Endodermal cell (in vitro differentiated cells): ENCODE measurements at places on chromosomes 16 and 17. TPM values are rescaled to one million over a fixed set of nuclear protein-coding genes. Genes with fewer than 3 reads are reported as not detected.

The CX3CL1 gene
- total RNA-seq: 0.82 to 1.2 TPM (median 1.0 TPM) in 3 replicates

DNA sequence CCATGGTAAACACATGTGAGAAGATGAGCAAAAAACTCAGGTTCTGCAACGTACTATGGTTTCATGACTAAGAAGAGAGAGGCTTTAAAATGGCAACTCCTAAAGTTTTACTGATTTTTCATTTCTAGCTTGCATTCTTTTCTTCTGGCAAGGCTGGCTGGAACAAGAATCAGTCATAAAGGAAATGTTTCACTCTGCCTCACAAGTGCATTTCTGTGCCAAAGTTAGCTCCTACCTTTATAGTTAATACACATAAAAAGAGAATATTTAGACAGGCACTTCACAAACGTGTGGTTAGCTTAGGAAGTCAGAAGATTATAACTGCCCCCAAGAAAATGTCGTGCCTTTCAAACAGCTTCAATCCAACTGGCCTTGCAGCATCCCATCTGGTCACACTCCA lies 417.1 kb upstream of the CDH11 start:
- no peak for DNase-seq

GRCh38 chr16:82149536-82149935 lies 20.5 kb downstream of the MPHOSPH6 start:
- no peak for DNase-seq

GRCh38 chr17:17531156-17531555 lies 35.0 kb upstream of the RASD1 start:
- no peak for DNase-seq

DNA sequence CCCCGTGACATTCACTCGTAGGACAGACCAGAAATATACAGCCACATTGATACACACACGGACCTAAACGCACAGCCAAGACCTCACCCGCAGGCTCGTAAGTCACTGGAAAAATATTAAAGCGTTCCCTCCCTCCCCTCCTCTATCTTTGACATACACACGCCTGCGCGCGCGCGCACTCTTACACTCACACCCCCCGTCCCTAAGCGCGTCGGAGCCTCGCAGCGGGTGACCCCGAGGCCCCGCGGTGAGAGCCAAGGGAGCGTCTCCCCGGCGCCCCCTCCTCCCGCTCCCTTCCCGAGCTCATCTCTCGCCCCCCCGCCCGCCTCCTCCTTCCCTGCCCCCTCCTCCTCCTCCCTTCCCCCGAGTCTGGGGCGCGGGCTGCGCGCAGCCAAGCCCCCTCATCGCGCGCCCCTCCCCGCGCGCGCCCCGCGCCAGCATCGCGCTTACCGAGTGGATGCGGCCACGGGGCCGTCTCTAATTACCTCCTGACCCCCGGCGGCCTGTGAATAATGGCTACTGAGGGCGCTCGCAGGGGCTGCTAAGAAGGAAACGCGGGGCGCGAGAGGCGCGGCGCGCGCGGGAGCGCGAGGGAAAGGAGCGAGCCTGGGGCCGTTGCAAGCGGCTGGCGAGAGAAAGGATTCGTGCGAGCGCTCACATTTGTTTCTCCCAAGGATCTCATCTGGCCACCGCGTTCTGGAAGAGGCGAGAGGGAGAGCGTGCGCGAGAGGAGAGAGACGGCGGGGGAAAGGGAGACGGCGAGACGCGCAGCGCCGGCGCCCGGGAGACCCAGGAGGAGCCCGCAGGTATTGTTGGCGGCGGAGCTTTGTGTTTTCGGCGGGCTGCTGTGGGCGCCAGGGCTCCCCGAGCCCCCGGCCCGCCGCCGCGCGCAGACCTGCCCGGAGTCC lies 42.4 kb downstream of the RAI1 start:
- peak; percentile 88 for DNase-seq

GRCh38 chr17:80779961-80780380 lies 211.7 kb upstream of the CHMP6 start:
- no peak for DNase-seq

The KRT39 gene
- total RNA-seq: not detected in 3 replicates

- no peak for DNase-seq
Measured at GRCh38 chr17:19510903-19511302, 22.8 kb upstream of the SLC47A1 start.

The ZKSCAN2 gene
- 15.9 and 19.2 TPM in 2 replicates for total RNA-seq

The KCNJ18 gene
- not detected in 2 replicates for total RNA-seq

- peak; percentile 25 for DNase-seq
Measured at GRCh38 chr17:41393294-41393693, 4.1 kb downstream of the KRT31 start.

DNA sequence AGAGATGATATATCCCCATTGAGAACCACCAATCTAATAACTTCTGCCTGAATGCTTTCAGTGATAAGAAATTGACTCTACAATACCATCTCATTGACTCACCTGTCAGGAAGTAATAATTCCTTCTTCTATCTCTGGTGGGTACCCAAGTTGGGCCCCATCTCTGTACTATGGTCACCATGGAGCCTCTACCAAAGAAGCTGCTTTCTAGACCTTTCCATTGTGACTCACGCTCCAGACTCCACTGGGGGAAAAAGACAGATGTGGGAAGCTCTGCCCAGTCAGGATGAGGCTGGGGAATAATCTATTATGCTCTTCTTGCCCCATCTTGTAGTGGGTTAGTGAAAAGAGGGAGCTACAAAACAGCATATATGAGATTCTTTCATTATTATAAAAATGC lies 100.4 kb downstream of the COPRS start:
- no peak for DNase-seq

- DNase-seq: peak; percentile 73
Measured at GRCh38 chr17:17139972-17140589, 66.1 kb downstream of the PLD6 start.

- DNase-seq: peak; percentile 93
Measured at GRCh38 chr17:38322156-38322779, 21.5 kb downstream of the GPR179 start.

GRCh38 chr17:33550261-33550660 lies 257.2 kb upstream of the ASIC2 start:
- no peak for DNase-seq

- DNase-seq: no peak
Measured at GRCh38 chr16:50354629-50355456, 13.9 kb downstream of the BRD7 start.

DNA sequence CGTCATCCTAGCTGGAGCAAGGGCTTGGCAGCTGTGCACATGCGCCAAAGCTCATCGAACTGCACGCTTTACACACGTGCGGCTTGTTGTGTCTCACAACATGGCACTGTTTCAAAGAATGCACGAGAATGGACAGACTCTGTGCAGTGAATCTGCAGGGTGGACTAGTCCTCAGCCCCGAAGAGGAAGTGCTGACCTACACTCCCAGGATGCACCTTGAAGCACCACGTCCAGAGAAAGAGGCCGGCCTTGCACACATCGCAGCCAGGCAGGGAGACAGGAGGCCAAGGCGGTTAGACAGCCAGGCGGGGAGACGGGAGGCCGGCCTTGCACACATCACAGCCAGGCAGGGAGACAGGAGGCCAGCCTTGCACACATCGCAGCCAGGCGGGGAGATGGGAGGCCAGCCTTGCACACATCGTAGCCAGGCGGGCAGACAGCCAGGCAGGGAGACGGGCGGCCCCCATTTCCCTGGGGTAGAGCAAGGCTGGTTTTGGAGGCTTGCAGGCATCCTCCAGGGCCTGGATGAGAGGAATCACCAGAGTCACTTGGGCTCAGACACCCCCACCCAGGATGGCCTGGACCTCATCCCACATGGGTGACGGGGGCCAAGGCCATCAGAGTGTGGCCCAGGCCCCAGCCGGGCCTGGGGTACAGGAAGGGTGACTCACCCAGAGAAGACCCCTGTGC lies 9.0 kb upstream of the CACNA1H start:
- DNase-seq: no peak

The OSGIN1 gene
- 1.2 and 1.6 TPM in 2 replicates for total RNA-seq

DNA sequence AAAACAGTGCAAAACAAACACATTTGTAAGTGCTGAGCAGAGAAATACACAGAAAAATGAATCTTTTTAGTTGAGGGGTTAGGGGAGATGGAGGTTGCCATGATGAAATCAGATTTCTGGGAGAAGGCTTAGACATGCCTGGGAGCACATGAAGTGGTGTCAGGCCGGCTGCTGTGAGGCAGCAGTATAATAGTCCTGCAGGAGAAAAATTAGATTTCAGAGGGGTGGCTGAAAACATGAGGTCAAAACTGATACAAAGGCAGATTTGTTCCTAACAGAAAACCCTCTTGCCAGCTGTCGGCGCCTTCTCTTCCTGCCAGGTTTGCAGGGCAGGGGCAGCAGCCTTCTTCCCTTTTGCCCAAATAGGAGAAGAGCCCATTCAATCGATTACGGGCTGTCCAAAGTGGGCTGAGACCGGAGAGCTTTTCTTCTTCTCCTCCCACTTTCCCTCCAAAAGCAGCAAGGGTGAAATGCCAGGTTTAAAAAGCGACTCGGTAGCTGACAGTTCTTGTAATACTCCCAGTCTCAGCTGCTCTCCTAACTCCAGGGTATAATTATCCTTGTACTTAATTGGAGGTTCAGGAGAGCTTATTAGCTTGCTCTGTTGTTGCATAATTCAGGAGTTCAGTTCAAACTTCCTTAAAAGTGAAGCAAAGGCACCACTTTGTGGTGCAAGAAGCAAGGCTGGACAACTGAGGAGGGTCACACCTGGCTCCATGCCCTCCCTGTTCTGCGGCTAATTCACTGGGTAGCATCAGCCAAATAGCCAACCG lies 80.0 kb downstream of the PCTP start:
- no peak for DNase-seq

The USP43 gene
- total RNA-seq: 11.2 and 12.6 TPM in 2 replicates
